ENCODE measurements at places on chromosomes 1 and 21.

- DNase-seq: peak; percentile 72
These were observed 30.4 kb downstream of the S100A10 start for GRCh38 chr1:151963288-151963687.

- DNase-seq: no peak
These were observed 392 bp upstream of the DMRTA2 start for GRCh38 chr1:50423670-50424000.

DNA sequence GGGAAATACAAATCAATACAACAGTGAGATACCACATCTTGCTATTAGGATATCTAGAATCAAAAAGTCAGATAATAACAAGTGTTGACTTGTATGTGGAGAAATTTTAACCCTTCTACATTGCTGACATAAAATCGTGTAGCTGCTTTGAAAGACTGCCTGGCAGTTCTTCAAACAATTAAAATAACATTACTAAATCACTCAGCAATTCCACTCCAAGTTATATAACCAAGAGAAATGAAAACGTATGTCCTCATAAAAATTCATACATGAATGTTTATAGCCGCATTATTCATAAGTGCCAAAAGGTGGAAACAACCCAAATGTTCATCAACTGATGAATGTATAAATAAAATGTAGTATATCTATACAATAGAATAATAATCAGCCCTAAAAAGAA is 164.6 kb downstream of the RASAL2 start:
- no peak for DNase-seq

DNA sequence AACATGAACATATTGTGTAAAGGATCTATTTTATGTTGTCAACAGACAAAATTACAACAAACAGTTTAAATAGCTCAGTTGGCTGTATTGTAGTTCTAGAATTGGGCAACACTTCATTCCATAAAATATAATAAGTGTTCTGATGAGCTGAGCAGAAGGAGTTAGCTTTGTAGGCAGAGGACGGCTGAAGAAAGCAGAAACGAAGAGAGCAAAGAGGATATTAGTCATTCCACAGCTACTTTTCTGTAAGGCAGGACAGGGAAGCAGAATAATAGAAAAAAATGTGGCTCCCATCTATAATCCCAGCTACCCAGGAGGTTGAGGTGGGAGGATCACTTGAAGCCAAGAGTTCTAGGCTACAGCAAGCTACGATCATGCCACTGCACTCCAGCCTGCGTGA is 20.2 kb upstream of the IVNS1ABP start:
- no peak for DNase-seq

GRCh38 chr1:216779686-216780085 is 56.5 kb upstream of the ESRRG start:
- no peak for DNase-seq

- no peak for DNase-seq
These were observed 1.0 kb upstream of the DMRTA2 start for GRCh38 chr1:50424045-50424883.

- DNase-seq: no peak
These were observed 681 bp upstream of the UBXN10 start for GRCh38 chr1:20184997-20185833.

DNA sequence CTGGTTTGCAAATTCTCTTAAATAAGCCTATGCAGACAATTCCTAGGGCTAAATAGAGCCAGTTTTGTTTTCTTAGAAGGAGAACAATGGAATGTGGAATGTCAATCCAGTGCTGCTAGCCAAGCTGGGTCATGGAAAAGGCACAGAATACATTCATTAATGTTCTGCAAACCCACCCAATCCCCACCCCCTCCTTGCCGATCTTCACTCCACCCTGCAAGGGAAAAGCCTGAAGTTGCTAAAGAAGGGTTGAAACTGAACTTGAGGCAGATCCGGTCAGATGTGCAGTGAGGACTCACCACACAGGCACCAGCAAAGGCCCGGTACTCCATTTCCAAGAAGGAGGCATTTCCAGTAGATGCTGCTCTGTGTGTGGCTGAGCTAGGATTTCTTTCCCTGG is 179.6 kb downstream of the PLPP3 start:
- peak; percentile 41 for DNase-seq

DNA sequence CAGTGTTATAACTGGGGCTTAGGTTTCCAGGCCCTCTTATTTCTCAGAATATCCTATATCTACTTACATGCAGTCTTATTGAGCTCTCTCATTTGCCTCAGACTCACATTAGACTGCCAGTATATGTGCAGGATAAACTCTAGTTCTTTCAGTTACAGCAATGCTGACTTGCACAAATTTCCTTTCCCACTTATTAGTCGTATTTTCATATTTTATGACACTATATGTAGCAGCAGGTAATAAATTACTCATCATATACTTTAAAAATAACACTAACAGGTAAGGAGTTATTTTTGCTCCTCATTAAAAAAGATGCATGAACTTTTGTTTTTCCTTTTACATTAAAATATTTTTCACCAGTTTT is 65.7 kb downstream of the GADD45A start:
- no peak for DNase-seq

DNA sequence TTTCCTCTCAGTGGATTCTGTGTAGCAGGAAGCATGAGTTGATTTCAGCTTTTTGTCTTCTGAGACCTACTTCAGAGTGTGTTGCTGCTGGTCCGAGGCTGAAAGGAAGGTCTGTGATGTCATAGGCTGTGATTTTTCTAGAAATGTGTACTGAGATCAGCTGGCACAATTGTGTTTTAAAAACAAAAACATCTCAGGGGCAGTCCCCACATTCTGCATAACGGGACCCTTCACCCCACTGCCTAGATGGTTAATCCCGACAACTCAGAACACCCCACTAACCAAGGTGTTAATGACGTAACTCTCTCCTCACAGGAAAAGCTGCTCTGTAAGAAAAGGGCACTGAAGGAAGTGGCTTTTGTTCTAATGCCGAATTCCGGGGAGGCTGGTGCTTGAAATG is 59.8 kb upstream of the PPP2R5A start:
- DNase-seq: no peak

DNA sequence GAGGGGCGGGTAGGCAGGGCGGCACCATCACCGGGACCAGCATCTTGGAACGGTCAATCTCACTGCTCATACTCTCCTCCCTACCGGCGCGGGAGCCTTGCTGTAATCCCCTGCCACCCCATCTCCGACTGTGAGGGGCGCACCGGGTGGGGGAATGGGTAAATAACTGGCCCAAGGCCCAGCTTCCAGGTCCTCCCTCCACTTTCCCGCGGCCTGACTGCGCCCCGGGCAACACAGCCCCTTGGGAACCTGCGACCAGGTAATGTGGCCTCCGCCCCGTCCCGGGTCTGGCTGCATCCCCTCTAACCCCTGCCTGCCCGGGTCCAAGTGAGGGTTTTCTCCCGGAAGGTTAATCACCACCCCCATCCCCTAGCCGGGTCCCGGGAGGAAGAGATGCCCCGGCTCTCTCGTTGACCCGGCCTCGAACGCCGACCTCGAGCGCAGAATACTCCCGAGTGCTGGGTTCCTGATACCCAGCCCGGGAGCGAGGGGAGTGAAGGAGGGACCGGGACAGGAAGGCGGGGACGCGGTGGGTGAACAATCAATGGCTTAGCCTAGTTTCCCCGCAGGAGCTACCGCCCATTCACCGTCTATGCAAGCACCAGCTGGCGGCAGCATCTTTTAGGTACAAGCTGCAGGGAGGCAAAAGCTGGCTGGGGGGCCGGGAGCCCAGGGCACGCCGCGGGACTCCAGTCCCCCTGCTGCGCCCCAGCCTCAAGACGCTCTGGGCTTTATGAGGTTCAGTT is 5.9 kb upstream of the LHX9 start:
- no peak for DNase-seq

GRCh38 chr1:59176471-59176870 is 120.4 kb upstream of the FGGY start:
- DNase-seq: no peak

All from renal cortical epithelial cell (primary cell).